Right renal pelvis (tissue), 4 donors: ENCODE measurements at places on chromosomes 11 and 22. TPM values are rescaled to one million over a fixed set of nuclear protein-coding genes. Genes with fewer than 3 reads are reported as not detected.

The FOLR3 gene
- polyA plus RNA-seq: 2.0 TPM

The IL18 gene
- polyA plus RNA-seq: 6.3 TPM

The ATG2A gene
- 25.9 TPM for polyA plus RNA-seq

The SLC22A25 gene
- not detected for polyA plus RNA-seq

The UCP3 gene
- 2.2 TPM for polyA plus RNA-seq

The MMP27 gene
- polyA plus RNA-seq: not detected

The OR5A1 gene
- polyA plus RNA-seq: 0.01 TPM

- DNase-seq: no peak
Measured at GRCh38 chr11:1354125-1354938, 35.4 kb upstream of the BRSK2 start.

GRCh38 chr22:22702237-22703202 lies 58.1 kb downstream of the GGTLC2 start:
- DNase-seq: no peak

GRCh38 chr11:36412781-36413383 lies 97.2 kb downstream of the TRAF6 start:
- DNase-seq: no peak

DNA sequence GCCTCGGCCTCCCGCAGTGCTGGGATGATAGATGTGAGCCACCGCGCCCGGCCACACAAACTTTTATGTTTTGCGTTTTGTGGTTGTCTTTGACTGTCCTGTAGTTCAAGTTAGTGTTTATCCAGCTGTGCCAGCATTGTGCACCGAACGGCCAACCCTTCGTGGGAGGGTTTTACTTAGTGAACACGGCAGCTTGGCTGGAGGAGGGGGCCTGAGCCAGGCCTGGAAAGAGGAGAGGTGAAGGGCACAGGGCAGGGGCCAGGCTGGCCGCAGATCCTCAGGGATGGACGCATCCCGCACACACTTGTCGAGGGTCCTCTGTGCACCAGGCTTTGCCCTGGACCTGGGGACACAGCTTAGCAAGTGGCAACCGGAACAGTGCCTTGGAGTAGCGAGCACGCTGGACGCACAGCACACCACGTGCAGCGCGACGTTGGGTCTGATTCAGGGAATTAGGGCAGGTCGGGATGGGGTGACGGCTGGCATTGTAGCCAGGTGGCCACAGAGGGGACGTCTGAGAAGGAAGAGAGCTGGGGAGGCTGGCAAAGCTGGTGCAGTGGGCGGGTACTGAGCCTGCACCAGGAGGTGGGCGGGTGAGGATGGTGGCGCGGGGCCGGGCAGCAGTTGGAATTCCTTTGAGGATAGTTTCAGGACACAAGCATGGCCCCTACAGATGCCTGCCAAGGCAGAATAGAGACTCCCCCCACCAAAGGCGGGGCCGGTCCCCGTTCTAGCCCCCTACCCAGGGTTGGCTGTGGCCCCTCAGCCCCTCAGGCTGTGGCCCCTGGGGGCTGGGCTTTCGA lies 13.4 kb downstream of the EPS8L2 start:
- DNase-seq: no peak

GRCh38 chr11:65205602-65205967 lies 23.9 kb downstream of the CAPN1 start:
- DNase-seq: no peak

DNA sequence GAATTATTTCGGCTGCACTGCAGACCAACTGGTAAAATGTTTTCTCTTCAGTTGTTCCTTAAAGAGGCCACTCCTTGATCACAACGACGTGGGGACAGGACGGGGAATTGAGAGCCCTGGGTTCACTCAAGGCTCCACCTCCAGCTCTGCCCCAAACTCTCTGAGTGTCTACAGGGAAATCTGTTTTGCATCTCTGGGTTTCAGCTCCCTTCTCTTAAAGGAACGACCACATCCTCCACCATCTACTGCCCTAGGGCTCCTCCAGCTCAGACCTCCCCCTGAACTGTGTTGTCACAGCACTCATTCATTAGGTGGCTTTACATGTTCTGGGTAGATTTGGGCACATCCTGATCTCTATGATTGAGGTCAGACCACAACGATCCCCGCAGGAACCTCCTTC lies 5.1 kb upstream of the PPFIA1 start:
- DNase-seq: no peak

DNA sequence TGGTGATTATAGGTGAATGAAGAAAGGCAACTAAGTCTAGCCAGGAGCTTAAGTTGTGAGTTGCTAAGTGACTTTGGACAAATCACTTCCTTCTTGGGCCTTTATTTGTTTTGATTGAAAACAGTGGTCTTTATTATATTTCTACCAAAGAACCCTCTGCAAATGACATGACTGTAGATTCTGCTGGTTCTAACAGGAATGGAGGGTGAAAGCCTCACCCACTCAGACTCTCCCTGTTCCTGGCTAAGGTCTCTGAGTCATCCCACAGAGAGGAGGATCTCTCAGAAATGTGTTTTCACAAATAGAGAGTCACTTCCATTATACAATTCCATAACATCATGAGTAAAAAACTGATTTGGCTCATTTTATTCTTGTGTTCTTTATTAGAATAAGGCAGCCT lies 583.9 kb upstream of the LRRC4C start:
- no peak for DNase-seq

GRCh38 chr22:22395245-22395644 lies 113.3 kb downstream of the ZNF280B start:
- no peak for DNase-seq

- DNase-seq: no peak
Measured at GRCh38 chr22:49377306-49377705, 450.4 kb downstream of the BRD1 start.

DNA sequence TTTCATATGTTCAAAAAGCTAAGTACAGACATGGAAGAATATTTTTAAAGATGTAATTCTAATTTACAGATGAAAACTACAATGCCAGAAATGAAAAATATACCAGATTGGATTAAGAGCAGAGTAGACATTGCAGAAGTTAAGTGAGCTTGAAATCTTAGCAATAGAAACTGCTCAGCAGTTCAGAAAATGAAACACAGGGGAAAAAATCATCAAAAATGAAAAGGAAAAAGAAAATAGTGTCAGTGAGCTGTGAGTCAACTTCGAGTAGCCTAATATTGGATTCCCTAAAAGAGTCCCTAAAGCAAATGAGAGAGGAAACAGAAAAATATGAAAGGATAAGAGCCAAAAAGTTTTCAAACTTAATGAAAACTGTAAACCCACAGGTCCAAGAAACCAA lies 25.8 kb upstream of the IL10RA start:
- DNase-seq: no peak

- no peak for DNase-seq
Measured at GRCh38 chr22:25747245-25747944, 5.4 kb downstream of the MYO18B start.

- DNase-seq: no peak
Measured at GRCh38 chr22:32661737-32662586, 139.5 kb upstream of the TIMP3 start.

- DNase-seq: no peak
Measured at GRCh38 chr11:71425409-71425808, 22.8 kb downstream of the DHCR7 start.

DNA sequence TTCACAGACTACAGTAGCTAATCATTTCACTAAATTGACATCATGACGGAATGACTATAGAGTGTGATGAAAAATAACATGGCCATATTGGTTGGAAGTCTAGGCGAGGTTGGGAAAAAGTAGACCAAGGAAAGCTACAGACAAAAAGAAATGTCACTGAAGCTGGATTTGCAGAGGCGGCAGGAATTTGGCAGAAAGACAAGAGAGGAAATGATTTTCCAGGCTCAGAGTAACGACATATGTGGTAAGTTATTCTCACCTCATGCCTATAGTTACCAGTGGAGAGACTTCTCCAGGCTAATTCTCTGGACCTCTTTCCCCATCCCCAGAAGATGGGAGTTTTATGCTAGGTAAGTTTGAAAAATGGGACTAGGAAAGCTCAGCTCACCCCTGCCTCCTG lies 1005.8 kb upstream of the CCDC90B start:
- DNase-seq: no peak

DNA sequence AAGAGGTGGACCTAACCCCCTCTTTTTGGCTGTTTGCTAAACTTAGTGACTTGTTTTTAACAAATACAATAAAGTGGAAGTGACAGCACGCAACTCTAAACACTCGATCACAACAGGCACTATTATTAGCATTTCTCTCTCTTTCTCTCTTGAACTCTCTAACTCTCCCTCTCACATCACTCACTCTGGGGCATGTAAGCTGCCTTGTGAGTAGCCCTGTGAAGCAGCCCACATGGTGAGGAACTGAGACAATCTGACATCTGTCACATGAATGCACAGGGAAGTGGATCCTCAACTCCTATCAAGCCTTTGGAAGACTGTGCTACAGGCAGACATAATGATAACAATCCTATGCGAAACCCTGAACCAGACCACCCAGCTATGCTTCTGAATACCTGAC lies 609.0 kb upstream of the CNTN5 start:
- DNase-seq: no peak

DNA sequence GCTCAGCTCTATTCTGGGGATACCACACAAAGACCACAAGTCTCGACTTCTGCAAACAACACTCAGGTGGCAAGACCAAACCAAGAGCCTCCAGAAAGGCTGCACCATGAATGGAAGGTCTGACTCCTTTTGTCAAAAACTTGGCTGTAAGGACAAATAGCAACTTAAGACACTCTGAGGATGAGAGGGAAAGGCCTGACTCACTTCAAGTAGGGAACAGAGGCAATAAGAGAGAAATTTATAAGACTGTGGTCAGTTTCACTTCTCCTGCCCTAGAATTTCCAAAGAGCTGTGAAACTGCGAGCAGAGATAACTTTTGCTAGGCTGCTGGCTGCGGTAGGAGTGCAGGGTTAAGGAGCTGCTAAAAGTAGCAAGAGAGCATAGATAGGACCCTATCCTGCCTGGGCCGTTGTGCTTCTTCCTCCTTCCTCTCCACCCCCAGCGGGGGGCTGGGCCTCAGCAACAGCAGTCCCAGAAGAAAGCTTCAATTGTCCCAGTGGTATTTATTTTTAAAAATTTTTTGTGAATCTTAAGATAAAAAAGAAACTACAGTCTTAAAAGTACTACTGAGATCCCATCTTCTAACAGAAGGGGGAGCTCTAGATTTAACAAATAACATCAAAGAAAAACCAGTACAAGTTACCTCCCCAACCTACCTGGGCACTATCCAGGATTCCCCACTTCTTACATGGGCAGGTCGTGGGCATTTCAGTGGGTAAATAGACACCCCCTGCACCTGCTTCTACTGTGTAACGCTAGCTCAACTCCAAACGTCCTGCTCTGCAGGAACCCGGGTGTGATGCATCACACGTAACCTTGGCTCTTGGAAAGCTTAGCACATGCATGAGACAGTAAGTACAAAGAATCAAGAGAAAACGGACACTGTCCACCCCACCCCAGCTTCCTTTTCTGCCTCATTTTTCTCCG lies 66.4 kb downstream of the SGSM3 start:
- DNase-seq: peak; percentile 47

DNA sequence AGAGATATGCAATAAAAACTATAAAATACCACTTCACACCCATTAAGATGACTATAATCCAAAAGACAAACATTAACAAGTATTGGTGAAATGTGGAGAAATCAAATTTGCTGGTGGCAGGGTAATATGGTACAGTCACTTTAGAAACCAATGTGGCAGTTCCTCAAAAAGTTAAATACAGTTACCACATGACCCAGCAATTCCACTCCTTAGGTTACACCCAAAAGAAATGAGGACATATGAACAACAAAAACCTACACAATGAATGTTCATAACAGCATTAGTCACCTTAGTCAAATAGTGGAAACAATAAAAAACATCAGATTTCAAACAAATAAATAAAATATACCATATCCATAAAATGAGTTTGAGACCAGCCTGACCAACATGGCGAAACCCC lies 52.6 kb downstream of the RDX start:
- DNase-seq: no peak

DNA sequence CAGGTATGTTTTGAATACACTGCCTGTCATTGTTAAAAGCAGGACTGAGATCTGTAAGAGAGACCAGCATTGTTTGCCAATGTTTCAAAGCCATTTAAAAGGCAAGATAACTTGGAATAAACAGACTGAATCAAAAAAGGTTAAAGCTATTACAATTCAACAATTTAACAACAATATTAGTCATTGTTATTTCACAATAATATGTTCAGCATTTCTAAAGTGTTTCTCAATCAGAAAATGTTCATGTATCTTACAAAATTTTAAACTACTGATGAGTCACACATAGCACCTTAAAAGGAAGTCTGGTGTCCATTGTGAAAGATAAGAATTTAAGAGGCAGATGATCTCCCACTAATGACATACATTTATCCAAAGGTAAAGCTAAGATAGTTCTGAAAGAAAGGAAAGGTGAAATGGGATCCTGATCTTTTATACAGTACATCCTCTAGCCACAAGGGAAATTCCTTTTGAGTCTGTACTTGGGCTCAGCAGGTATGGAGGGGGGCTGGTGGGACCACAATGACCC lies 79.7 kb downstream of the MAML2 start:
- DNase-seq: no peak
